ENCODE measurements at places on chromosomes 3 and 15. TPM values are rescaled to one million over a fixed set of nuclear protein-coding genes. Genes with fewer than 3 reads are reported as not detected.

The GABRA5 gene
- not detected for total RNA-seq

The DNAJA4 gene
- 7.3 TPM for total RNA-seq

The GOLGA8G gene
- total RNA-seq: not detected

The TJP1 gene
- total RNA-seq: 149 TPM

The PRR20G gene
- not detected for total RNA-seq

The ERICH6 gene
- total RNA-seq: not detected

The ZNF501 gene
- 5.3 TPM for total RNA-seq

The MNS1 gene
- total RNA-seq: 0.32 TPM

The ENTPD3 gene
- not detected for total RNA-seq

The CTXND1 gene
- not detected for total RNA-seq

The CLDN18 gene
- not detected for total RNA-seq

The CCR3 gene
- not detected for total RNA-seq

The LRTM1 gene
- not detected for total RNA-seq

The DAZL gene
- total RNA-seq: not detected

The NR2E3 gene
- total RNA-seq: 0.50 TPM

The CTXN2 gene
- total RNA-seq: not detected

The ISLR2 gene
- not detected for total RNA-seq

The LRRC15 gene
- total RNA-seq: not detected

The PLXND1 gene
- 829 TPM for total RNA-seq

The SIDT1 gene
- not detected for total RNA-seq

The VIPR1 gene
- 0.25 TPM for total RNA-seq

The EDC3 gene
- 29.5 TPM for total RNA-seq

The MAGI1 gene
- 106 TPM for total RNA-seq

The P2RY13 gene
- total RNA-seq: not detected

The SLCO2A1 gene
- 1.3 TPM for total RNA-seq

The CYFIP1 gene
- total RNA-seq: 154 TPM

The GOLGA6D gene
- total RNA-seq: under 0.01 TPM

The C15orf62 gene
- total RNA-seq: 1.6 TPM

The SLC12A8 gene
- 0.16 TPM for total RNA-seq

The AHSG gene
- not detected for total RNA-seq

The CAMP gene
- not detected for total RNA-seq

The GOLGA8R gene
- 1.3 TPM for total RNA-seq

The NOX5 gene
- total RNA-seq: not detected

The SLC28A2 gene
- not detected for total RNA-seq

The SSUH2 gene
- not detected for total RNA-seq

The GPR27 gene
- total RNA-seq: not detected

The CCDC33 gene
- total RNA-seq: not detected

The C2CD4A gene
- total RNA-seq: 1.3 TPM

The NRROS gene
- total RNA-seq: 4.4 TPM

Data from bladder microvascular endothelial cell (primary cell).